ENCODE measurements at places on chromosomes 4 and X.

DNA sequence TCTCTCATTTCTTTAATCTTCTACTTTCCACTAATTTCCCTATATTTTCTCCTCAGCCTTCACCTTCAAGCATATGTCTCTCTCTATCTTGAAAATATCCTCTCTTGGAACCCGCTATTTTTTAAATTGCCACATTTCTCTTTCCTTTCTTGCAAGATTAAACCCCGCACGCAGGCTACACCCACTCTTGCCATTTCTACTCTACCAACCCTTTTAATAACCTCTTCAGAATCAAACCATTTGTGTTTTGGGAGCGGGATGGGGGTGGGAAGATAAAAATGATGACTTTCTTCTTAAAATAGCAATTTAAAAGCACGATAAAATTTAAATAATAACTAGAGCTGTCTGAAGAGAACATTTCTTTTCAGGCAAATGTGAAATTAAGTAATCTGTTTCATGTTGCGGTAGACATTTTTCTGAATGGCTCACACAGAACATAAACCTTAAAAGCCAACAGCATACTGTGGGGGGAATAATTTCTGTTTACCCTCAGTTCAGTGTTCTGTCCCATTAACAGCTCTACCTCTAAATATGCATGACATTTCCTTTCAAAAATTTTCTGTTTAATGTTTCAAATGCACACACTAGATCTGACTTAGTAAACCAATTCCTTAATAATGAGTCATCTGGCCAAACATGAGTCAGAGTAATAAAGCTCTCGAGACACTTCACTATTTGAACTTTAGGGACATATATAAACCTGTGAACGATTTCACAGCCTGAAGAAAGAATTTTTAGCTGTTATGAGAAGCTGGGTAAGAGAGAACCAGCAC lies 20.5 kb downstream of the ARSJ start:
- no peak for DNase-seq

DNA sequence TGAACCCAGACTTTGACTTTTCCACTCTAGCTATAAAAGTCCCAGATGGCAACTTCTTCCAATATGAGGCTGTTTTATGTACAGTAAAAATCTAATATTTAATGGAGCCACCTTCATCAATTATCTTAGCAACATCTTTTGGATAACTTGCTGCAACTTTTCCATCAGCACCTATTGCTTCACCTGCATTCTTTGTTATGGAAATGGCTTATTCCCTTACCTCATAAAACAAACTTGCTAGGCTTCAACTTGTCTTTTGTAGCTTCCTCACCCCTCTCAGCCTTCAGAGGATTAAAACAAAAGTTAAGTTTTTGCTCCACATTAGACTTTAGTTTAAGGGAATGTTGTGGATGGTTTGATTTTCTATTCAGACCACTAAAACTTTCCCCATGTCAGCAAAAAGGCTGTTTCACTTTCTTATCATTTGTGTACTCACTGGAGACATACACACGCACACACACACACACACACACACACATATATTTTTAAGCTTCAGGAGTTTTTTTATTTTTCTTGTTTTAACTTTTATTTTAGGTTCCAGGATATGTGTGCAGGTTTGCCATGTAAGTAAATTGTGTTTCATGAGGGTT lies 1296.1 kb upstream of the PABPC4L start:
- DNase-seq, result no peak

- DNase-seq, result no peak
Observed at GRCh38 chrX:46180258-46180687, 364.9 kb downstream of the ZNF674 start.

DNA sequence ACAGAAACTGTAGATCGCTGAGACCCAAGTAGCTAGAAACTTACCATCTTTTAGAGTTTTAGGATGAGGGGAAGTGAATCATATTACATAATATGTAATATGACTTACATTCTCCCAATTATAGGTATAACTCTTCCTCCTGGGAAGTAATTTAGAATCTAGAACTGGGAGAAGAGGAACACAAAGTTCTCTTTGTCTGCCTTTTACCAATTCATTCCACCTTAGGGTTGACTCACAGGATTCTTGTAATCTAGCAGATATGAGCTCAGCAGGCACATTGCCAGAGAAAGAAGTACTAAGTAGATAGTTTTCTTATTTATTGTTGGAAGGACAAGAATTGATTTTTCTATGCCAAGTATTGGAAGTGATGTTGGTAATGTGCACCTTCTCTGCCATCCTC lies 58.0 kb upstream of the CCSER1 start:
- DNase-seq, result no peak

DNA sequence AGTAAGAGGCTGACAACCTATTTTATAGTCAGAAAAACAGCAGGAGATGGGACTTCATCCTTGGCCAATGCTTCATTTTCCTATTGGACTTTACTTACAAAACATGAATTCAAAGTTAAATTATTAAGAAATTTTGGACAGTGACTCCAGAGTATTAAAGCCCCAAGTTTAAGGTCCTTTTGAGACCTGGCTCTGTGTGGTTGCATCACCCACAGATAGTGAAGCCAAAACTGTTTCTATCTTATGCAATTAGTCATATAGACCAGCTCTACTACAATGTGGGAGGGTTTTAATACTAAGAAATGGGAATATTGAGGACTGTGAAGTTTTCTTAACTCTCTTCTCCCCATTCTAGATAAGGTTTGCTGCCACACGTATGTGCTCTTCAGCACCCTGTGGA lies 196.7 kb upstream of the AR start:
- DNase-seq, result no peak

- no peak for DNase-seq
Observed at GRCh38 chr4:53734584-53735353, 143.5 kb upstream of the LNX1 start.

DNA sequence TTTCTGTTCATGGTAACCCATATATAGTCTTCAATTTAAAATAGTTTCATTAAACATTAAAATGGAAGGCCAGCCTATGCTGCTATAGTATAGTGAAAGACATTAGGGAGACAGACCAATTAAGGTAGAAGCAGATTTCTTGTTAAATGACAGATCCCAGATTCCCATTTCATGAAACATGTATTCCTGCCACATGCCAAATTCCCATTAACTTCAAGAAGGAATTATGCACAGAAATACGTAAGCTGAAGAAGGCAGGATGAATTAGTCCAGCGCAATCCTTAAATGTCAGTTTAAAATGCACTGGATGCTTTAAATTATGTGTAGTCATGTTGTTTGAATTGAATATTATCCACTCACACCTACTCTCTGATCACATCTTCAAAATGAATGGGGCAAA lies 424.9 kb downstream of the SH2D1A start:
- DNase-seq, result no peak

GRCh38 chr4:10944321-10944720 lies 259.8 kb upstream of the CLNK start:
- DNase-seq, result no peak

DNA sequence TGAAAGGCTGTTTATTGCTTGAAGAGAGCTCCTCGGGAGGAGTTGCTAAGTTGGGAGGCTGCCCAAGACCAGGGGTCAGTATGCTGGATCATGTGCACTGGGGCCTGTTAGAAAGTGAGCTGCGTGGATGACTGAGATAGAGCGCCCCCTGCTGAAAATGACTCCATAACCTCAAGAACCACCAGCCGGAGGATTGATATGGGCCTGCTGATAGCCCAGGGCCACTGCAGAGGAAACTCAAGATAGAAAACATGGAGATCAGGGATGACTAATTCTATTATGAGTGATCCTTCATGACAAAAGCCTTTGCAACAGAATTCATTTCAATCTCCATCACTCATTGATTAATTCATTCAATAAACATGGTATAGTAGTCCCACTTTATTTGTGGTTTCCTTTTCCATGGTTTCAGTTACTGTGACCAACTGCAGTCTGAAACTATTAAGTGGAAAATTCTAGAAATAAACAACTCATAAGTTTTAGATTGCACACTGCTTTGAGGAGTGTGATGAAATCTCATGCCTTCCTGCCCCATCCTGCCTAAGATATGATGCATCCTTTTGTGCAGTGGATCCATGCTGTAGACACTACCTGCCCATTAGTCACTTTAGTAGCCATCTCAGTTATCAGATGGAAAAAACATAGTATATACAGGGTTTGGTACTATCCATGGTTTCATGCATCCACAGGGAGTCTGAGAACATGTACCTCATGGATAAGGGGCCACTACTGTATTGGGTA lies 126.7 kb upstream of the MBNL3 start:
- peak; percentile 85 for DNase-seq

GRCh38 chrX:120377715-120378114 lies 15.8 kb downstream of the ATP1B4 start:
- DNase-seq, result no peak

GRCh38 chrX:39516427-39516841 lies 581.3 kb downstream of the BCOR start:
- DNase-seq, result no peak

DNA sequence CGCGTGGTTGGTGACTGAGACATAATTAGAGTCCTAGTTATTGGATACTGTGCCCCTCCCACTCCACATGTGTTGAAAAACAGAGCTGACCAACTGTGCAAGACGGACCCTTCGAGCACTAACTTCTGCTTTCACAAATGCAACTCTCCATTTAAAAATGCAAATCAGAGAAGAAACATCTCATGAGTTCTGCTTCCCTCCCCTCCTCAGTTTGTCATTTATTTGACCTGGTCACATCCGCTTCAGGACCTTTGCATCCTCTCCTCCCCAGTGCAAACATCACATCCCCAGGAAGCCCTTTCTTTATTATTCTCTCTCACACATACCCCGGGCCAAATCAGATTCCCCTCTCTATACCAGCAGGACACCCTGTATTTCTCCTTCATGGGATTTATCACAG lies 38.1 kb upstream of the NOCT start:
- DNase-seq, result no peak

DNA sequence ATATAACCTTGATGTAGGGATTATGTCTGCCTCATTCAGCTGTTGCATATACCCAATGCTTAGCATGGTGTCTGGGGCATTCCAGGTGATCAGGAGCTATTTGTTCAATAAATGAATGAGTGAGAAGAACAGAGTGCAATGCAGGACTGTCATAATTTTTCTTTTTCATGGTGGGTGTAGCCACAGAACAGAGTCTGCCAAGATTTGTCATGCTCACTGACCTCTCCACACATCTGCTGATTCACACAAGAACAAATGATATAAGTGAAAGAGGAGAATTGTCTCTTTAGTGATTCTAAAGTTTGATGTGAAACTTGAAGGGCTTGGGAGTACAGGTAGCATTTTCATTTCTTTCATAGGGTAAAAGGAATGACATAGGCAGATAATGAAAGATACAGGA lies 64.4 kb upstream of the TEX13D start:
- DNase-seq, result no peak

GRCh38 chr4:7939377-7940108 lies at the start of gene AFAP1:
Gene AFAP1 (minus strand): TSS chr4:7939861. CDS start chr4:7872078, 67,783 bp downstream.
- peak; percentile 62 for DNase-seq

- DNase-seq, result no peak
Observed at GRCh38 chrX:40262157-40263013, 164.6 kb upstream of the BCOR start.

GRCh38 chr4:2489081-2489805 lies 20.3 kb downstream of the RNF4 start:
- DNase-seq, result no peak

DNA sequence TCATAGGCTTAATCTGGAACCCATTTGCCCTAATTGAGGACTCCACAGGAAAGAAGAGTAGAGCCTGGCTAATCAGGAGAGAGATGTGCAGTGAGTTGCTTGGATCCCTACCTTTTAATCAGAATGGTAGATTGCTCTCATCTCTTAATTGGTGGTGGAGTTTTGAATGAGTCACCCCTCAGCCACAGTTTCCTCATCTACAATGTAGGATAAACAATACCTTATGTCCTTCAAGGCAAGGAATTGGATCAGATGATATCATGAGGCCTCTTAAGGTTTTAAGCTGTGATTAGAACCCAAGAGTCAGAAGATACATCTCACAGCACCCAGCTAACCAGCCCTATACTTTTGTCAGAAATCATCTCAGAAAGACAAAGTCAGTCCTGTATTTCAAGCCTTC lies 39.1 kb downstream of the PDGFRA start:
- no peak for DNase-seq

- no peak for DNase-seq
Observed at GRCh38 chr4:81896936-81897335, 425.2 kb upstream of the RASGEF1B start.

DNA sequence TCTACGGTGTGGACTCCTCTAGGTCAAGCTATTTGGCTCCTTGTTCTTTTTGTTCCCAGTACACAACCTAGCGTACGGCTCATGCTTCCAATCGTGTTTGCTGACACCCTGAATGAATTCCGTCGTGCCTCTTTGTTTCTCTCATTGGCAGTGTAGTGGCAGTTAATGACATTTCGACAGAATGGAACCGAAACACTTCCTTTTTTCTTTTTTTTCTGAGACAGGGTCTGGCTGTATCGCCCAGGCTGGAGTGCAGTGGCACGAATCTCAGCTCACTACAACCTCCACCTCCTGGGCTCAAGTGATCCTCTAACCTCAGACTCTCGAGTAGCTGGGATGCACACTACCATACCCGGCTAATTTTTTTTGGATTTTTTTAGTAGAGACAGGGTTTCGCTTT lies 113.3 kb upstream of the ATP6AP2 start:
- DNase-seq, result no peak

DNA sequence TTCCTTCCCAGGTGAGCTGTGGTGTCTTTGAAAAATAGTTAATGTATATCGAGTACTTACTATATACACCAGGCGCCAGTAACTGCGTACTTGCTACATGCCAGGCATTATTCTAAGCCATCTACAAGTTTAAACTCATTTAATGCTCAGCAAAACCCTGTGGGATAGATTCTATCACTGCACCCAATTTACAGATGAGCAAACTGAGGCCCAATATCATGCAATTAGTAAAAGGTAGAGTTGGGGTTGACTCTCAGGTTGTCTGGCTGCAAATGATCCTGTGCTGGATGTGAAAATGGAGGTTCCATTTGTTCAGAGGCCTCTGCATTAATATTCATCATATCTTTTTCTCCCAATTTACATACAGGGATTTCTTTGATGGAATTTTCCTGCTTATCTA lies 17.6 kb downstream of the NKX3-2 start:
- DNase-seq, result no peak

GRCh38 chrX:39796856-39797255 lies 300.9 kb downstream of the BCOR start:
- DNase-seq, result no peak

DNA sequence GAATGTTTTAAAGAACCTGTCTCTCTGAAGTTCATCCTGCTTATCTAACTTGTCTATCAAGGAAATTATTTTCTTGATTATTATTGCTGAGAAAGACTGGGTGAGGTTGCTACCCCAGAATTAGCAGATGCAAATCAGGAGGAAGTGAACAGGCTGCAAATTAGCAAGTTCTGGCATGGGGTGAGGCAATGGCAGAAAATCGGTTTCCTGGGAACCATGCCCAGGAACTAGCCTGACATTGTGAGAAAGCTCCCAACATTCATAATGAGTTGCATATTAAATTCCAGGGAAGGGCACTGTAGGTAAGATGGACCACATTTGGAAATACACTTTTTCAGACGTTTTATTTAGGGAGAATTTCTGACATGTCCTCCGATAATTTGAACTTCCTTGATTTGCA lies 11.6 kb downstream of the ARSF start:
- no peak for DNase-seq
